ENCODE measurements at places on chromosomes 5 and 9. TPM values are rescaled to one million over a fixed set of nuclear protein-coding genes. Genes with fewer than 3 reads are reported as not detected.

NMUR2 gene
- total RNA-seq: not detected

PHF24 gene
- total RNA-seq: not detected

GCNT4 gene
- total RNA-seq: 5.1 TPM

- no peak for DNase-seq
Observed at GRCh38 chr9:69086769-69087168, 51.2 kb downstream of the FXN start.

GRCh38 chr5:142800776-142801494 is 30.8 kb downstream of the ARHGAP26 start:
- DNase-seq: no peak

- no peak for DNase-seq
Observed at GRCh38 chr5:89377767-89378455, 494.9 kb upstream of the MEF2C start.

- no peak for DNase-seq
Observed at GRCh38 chr9:133301253-133302230, 26.5 kb upstream of the ABO start.

DNA sequence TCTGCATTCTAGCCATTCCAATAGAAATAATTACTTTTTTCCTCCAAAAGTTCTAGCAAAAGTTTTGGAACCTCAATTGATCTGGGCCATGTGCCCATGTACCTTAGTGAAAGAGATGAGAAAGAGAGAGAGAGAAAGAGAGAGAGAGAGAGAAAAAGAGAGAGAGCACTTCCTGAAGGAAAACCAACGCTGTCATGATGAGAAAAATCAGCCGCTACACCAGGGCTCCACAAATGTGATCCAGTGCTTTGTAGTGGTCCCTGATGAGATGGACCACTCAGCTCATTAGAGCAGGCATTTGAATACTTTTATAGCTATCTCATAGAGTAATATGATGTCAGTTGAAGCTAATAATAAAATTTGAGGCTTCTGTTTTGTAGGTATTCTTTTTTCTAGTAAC is 7.7 kb upstream of the GAS1 start:
- DNase-seq: no peak

DNA sequence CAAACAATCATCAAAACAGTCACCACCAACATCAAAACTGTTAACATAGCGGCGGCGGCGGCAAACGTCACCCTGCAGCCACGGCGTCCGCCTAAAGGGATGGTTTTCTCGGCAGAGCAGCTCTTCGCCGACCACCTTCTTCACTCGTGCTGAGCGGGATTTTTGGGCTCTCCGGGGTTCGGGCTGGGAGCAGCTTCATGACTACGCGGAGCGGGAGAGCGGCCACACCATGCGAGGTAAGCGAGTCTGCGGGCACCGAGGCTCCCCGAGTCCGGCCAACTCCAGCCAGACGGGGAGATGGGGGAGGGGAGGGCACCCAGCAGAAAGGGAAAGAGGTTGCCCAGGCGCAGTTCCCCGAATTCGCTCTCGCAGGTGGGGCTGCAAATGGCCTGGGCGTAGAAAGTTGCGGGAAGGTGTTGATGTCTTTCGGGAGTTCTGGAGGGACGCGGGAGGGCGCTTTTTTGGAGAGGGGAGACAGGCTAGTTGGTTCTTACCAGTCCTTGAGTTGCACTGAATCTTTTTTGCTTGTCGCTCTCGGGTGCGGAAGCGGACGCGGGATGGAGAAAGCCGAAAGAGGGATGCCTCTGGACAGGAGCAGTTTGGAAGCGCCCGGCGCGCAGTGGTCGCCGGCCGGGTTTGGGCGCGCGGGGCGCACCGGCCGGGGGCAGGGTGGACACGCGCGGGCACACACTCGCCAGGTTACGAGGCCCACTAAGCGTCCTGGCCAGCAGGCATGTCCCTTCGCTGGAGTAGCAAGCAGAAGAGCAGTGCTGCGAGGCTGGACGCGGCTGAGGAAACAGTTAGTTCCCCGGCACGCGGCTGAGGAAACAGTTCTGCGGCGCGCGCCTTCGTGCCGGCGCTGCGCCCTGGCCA is 849 bp downstream of the RORB start:
- peak; percentile 12 for DNase-seq

DNA sequence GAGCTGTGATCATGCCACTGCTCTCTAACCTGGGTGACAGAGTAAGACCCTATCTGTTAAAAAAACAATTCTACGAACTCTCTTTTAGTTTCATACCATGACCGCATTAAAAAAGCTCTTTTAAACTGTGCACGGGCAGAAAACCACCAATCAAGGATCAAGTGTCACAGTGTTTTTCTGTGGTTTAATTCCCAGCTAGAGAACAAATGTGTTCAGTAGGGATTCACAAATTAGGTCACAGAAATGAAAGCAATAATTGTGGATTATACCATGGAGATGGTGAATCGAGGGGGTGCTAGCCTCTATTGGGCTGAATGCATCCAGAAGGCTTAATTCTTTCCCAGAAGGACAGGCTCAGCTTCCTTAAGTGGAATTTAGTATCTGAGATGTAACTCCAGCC is 79.1 kb downstream of the ATG10 start:
- DNase-seq: no peak

All from SJSA1 (cell line).